ENCODE measurements at places on chromosomes 4 and X.

- no peak for DNase-seq
Measured at GRCh38 chr4:78039678-78040077, 17.4 kb upstream of the FRAS1 start.

GRCh38 chr4:153501578-153501977 is 35.4 kb downstream of the TMEM131L start:
- no peak for DNase-seq

- DNase-seq: no peak
Measured at GRCh38 chrX:136839196-136839595, 41.3 kb downstream of the RBMX start.

DNA sequence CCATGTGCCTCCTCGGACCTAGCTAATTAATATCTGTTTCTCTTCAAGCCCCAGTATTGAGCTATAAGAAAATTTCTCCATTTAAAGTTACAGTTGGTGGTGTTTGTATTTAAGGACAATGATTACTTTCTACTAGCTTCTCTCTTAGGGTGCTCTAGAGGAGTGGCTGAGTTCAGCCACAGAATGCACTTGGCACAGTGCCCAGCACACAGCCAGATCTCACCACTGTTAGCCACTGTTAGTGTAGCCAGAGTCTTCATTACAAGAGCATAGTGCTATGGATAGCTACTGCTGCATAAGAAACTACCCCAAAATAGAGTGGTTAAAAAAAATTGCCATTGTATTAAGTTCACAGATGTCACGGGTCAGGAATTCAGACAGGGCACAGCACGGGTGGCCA is 421.3 kb downstream of the BCOR start:
- no peak for DNase-seq

DNA sequence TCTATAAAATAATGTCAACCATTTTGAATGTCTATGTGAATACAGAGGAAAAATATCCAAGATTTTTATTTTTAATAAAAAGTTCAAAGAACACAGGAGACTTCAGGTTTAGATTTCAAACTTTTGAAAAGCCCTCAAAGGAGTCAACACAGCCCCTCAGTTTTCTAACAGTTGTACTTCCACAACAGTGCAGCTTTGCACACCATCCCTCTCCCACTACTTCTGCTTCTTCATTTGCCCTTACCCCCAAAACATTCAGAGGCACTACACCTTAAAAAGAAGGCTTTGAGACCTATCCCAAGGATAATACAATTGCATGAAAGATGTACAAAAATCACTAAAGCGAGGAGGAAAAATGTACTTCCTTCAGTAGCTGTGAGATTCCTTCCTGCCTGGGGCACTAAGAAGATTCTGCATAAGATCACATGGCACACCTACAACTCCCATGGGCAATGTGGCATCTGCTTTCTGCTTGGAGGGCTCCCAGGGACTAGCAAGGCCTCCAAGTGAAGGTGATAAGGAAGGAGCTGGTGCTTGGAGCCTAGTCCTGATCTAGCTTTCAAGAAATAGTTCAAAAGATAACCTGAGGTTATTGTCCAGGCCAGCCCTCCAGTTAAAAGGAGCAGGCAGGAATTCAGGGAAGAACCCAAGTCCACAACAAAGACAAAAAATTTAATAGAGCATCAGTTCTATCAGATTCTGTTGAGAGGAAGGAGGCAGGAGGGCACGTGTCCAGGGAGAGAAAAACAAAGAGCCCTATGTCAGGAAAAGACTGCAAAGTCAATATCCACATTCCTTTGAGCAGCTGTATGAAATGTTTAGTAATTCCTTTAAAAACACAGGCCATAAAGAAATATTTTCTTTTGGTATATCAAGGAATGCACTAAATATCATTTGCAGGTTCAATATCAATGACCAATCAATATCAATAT is 19.1 kb downstream of the ARAP2 start:
- no peak for DNase-seq

GRCh38 chrX:641671-642435 is 11.3 kb downstream of the SHOX start:
- DNase-seq: no peak

DNA sequence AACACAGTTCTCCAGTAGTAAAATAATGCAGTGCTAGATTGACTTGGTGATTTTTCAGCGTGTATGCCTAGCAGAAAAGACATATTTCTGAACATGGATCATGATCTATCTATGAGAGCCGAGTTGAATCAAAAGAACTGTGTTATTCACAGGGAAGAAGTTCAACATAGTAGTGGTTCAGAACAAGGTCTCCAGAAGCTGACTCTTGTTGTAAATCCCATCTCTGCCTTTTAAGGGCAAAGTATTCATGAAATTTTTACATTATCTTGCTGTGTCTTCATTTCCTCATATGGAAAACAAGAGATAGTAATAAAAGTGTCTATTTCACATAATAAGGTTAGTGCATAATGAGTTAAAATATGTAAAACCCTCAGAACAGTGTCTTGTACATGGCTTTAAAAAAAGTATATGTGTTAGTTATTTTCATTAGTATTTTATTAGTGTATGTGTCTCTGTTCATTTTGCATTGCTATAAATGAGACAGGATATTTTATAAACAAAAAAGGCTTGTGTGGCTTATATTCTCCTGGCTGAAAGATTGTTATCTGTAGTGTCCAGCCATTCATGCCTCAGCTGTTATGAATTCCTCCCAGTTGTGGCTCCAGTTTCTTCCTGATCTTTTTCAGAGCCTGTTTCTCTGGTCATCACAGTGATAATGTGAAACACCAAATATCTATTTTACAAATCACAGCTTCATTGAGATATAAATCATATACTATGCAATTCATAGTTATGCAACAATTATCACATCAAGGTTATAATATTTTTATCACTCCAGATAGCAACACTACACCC is 1351.2 kb downstream of the STIM2 start:
- no peak for DNase-seq

DNA sequence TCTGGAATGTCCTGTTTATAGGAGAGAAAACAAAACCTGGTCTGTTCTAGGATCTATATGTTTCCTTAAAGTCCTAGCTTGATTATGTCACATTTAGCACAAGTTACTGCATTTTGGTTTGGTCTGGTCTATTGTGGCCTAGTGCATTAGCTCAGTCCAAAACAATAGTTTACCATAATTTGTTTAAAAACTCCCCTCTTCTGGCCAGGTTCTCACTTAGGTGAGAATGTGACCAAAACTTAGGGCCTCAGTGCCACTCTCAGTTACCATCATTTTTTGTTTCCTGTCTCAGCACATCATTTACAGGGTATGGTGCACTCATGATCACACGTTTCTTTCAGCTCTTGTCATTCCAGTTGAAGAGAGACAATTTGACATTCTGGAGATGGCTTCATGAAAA is 378.5 kb downstream of the KLHL4 start:
- no peak for DNase-seq

DNA sequence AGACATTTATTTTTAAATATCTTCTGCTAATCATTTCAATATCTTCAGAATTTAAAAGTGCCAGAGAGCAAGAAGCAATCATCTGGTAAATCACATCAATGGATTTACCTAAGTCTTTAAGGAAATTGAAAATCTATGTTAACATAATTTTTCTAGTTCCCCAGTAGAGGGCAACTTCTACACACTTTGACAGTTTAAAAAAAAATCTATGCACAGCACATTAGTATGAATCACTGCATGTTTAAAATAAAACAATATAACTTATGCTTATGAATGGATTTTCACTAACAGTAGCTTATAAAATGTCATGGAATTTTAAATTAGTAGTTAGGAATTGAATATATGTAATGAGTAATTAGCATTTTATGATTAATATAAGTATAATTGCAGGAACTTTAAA is 126.5 kb downstream of the REELD1 start:
- no peak for DNase-seq

- DNase-seq: no peak
Measured at GRCh38 chr4:101309925-101310324, 37.4 kb downstream of the PPP3CA start.

DNA sequence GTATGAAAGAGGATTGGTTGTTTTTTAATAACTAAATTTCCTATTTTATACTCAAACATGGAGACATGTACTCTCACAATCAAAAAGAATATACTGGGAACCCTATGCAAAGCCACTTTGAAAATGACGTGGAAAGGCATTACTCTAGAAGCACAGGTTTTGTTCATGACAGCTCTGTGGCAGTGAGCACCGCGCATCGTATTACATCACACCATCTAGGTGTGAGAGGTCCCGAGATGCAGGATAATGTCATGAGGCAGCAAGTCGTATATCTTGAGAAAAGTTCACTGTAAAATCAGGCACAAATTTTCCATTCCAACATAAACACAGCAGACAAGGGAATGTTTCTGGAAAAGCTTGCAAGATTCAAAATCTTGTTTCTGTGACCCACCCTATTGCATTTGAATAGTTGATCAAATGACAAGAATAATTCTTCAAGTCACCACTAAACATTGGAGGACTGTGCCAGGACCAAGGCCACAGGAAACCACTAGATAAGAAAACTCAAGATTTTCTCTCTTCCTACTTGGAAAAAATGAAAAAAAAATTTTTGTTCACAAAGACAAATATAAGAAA is 127.6 kb downstream of the LDB2 start:
- DNase-seq: no peak

DNA sequence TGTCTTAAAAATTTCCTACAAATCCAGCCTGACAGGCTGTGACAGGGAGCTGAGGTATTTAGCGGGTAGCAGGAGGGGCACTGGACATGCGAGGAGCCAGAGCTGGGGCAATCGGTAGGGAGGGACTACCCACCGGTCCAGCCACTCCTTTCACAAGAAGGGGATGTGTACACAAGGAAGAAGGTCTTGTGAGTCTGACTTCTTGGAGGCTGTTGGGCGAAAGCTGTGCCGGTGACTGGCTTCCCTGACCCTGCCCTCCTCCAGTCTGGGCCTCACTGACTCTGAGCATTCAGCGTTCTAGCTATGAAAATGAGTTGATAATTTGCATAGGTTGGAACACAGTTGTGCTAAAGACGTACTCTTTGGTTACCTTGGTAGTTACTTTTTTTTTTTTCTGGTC is 12.7 kb upstream of the CXCL8 start:
- no peak for DNase-seq

DNA sequence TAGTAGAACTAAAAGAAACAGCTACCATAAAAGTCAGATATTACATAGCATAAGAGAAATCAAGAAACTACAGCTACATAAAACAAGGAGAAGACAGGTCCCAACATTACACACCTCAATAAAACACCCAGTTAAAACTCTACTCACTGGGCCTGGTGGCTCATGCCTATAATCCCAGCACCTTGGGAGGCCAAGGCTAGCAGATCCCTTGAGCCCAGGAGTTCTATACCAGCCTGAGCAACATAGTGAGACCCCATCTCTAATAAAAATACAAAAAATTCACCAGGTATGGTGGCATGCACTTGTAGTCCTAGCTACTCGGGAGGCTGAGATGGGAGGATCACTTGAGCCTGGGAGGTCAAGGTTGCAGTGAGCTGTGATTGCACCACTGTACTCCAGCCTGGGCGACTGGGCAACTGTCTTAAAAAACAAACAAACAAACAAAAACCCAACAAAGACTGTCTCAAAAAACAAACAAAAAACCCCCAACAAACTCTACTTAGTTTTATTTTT is 15.2 kb upstream of the TXLNG start:
- DNase-seq: no peak

GRCh38 chr4:7515390-7515902 is 80.7 kb upstream of the PSAPL1 start:
- DNase-seq: no peak

DNA sequence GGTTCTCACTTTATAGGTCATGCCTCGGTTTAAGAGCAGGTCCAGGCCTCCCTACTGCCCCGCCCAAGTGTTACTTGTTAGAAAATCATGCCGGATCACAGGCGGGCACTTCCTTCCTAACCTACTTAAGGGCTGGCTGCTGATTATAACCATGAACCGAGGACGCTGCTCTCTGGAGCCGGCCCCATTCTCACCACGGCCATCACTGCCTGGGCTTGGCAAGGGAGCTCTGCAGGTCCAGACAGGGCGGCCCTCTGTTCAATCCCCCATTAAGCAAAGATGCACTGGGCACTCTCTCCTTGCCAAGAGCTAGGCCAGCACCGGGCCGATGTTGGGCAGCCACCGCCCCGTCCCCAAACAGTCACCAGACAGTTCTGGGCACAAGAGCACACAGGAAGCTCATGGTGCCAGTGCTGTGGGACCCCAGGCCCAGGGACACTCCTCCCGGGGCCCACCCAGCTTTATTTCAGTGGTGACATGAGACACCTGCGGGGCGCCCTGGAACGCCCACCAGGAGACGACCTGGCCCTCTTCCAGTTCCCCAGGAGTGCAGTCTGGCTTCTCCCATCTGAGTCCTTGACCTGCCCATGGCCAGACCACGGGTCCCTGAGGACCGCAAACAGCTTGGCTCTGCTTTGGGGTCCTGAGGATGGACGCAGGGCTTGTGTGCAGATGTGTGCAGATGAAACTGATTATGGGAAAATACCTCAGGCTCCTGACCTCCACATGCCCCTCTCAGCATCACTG is 44.0 kb downstream of the ABLIM2 start:
- no peak for DNase-seq

- DNase-seq: no peak
Measured at GRCh38 chr4:128006592-128006991, 41.4 kb downstream of the ABHD18 start.

DNA sequence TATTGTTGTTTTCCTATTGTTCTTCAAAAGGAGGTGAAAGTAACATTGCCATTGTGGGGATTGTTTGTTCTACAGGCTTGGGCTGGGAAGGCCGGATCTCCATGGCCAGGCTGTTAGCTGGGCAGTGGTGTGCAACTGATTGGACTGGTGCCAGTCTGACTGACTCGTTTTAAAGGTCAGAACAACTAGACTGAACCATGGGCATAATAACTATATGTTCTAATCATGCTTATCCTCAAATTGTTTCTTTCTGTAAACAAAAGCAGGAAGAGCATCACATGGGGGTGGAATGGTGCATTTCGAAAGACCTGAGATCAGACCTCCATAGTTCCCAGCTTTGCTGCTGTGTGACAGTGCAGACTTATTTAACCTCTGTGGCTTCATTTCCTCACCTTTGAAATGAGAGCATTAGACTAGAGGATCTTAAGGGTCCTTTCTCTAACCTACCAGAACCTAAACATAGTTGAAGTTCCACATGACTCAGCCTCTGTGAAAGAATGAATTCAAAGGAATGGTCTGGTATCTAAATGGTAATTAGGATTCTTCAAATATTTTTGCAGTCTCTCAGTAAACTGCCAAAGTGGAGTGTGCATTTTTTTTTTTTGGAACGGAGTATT is 66.7 kb upstream of the PGRMC2 start:
- no peak for DNase-seq

- DNase-seq: no peak
Measured at GRCh38 chr4:74039315-74039763, 850 bp upstream of the CXCL3 start.

DNA sequence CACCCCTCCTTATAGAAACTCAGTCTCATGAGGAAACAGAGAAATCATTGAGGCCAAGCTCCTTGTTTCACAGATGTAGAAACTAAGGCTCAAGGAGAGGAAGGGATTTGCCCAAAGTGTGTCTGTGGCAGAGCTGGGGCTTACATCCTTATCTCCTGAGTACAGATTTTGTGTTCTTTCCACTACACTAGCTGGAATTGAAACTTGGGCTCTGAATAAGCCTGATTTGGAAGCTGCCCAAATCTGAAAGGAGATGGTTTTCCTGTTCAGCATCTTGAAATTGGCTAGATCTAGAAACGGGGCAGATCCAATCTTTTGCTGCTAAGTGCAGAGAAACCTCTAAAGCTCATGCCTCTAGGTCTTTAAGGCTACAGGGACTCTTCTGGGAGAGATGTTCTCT is 24.3 kb downstream of the AWAT2 start:
- DNase-seq: no peak
